ENCODE measurements at places on chromosomes 1 and 21. TPM values are rescaled to one million over a fixed set of nuclear protein-coding genes. Genes with fewer than 3 reads are reported as not detected.

Gene SV2A
- 0.09 TPM for total RNA-seq

Gene MXRA8
- total RNA-seq, result 0.25 TPM

Gene TENT5C
- total RNA-seq, result 0.17 TPM

Gene OR2L3
- not detected for total RNA-seq

Gene CNIH3
- total RNA-seq, result 0.66 TPM

Measured in A549 treated with Hydrocortisone at 1 μM for 4 hours (cell line).